NCI-H748 treated with DMSO at 0.1 percent for 48 hours (cell line): ENCODE measurements at places on chromosomes 12 and 14.

- no peak for DNase-seq
Observed at GRCh38 chr12:30989754-30990153, 63.2 kb downstream of the TSPAN11 start.

DNA sequence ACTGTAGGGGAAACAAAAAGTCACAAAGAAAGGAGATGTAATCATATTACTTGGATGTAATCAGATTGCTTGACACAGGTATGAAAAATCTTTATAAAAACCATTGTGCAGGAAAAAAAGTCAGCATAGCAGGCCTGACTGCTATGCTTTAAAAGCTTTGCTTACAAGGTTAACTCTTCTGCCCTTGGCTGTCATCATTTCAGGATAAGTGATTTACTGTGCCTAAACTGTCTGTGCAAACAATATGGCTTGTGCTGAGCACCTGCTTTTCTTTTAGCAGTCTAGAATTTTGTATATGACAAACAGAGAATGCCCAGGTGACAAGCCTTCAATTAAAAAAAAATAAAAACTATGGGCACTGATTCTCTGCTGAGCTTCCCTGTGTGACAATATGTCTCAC is 63.8 kb upstream of the PLEKHG7 start:
- DNase-seq: peak; percentile 85

- no peak for DNase-seq
Observed at GRCh38 chr14:90692826-90693225, 123.4 kb downstream of the TTC7B start.

DNA sequence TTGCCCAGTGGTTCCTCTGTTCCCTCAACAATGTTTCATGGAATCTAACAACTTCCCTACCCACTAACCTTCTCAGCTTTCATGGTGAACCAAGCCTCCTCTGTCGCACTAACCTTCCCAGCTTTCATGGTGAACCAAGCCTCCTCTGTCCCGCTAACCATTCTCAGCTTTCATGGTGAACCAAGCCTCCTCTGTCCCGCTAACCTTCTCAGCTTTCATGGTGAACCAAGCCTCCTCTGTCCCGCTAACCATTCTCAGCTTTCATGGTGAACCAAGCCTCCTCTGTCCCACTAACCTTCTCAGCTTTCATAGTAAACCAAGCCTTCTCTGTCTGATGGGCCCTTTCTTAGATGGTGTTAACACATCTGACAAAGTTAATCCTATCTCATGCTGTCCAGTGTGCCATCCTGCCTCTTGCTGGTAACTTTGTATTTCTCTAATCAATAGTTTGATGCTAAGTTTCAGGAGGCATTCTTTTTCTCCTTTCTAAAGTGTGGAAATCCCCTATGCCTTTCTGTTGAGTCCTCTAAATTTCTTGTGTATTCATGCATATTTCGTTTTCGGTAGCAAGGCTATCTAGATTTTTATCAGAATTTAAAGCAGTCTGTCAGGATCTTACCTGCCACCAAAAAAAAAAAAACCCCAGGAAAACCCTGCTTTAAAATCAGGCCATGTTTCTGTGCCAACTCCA is 26.8 kb upstream of the KCNK13 start:
- no peak for DNase-seq
